ENCODE measurements at places on chromosomes 7 and 10.

DNA sequence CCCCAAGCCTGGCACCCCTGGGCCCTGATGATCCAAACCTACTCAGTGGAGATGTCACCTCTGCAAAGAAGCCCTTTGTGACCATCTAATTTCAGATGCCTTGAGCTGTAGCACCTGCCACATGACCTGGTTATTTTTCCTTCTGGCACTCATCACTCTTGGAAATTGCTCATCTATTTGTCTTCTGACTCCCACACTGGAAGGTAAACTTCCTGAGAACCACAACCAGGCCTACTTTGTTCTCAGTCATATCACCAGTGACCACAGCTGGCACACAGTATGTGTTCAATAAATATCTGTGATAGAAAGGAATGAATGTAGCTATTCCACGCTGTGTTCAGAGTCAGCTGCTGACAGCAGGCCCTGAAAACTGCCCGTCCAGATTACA lies 97.1 kb downstream of the SH3PXD2A start:
- no peak overlapping the region for H3K4me3 ChIP-seq
- H3K27ac ChIP-seq, result no peak overlapping the region
- H3K4me1 ChIP-seq, result peaks cover 29% of the 10 kb centered on the region
- H3K36me3 ChIP-seq, result no peaks in the 10 kb centered on the region

DNA sequence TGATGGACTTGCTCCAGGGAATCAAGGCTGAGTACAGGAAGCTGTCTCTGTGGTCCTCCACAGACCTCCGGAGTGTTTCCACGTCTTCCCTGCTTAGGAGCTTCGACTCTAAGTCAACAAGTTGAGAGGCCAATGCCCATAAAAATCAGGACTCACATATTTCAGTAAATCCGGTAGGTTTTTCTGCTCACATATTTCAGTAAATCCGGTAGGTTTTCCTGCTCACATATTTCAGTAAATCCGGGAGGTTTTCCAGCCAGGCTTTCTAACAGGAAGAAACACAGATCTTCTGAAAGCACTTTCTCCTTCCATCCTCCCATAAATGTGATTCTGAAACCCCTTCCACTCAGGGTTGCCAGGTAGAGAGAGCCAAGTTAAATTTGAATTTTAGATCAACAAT lies 340.1 kb upstream of the SHH start:
- no peaks in the 10 kb centered on the region for H3K4me1 ChIP-seq
- H3K4me3 ChIP-seq, result no peak overlapping the region
- no peak for DNase-seq
- peaks cover 2% of the 10 kb centered on the region for H3K27me3 ChIP-seq
- H3K27ac ChIP-seq, result no peak overlapping the region

DNA sequence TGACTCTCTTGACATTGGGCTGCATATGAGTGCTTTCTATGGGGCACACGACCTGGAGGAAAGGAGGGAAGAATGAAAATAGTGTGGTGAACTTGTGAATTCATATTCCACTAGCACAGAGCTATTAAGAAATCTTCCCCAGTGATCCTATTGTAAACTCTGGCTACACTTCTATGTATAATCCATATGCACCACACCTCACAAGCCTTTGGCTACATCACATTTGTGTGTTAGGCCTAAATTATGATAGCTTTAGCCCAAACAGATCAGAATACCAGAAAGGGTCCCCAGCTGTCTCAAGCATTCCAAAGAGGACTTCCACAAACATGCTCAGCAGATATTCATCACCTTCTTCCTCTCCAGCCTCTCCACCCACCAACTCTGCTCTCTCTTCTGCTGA lies 9.7 kb upstream of the IFIT1B start:
- H3K27me3 ChIP-seq, result no peaks in the 10 kb centered on the region
- no peak for DNase-seq
- no peak overlapping the region for H3K27ac ChIP-seq
- peaks cover 25% of the 10 kb centered on the region for H3K4me1 ChIP-seq

- H3K4me1 ChIP-seq, result peaks cover 45% of the 10 kb centered on the region
- H3K27ac ChIP-seq, result no peak overlapping the region
- no peaks in the 10 kb centered on the region for H3K27me3 ChIP-seq
- DNase-seq, result no peak
Observed at GRCh38 chr10:29688230-29688661, 53.5 kb upstream of the SVIL start.

DNA sequence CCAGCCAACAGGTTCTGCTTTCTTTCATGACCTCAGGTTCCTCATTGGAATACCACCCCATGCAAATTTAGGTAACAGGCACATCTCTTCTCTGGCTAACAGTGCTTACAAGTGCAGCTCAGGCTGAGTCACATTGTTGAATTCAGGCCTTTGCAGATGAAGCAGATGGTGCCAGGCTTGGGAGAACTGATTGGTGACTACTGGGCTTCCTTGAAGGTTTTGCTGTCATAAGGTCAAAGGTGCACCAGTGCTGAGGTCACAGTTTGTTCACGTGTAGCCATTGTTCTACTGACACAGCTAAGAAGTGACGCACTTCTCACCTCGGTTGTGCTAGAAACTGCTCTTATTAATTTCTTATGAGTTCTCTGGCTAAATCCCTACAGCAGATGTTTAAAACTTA lies 128.6 kb upstream of the BMPER start:
- peaks cover 3% of the 10 kb centered on the region for H3K4me1 ChIP-seq
- no peaks in the 10 kb centered on the region for H3K36me3 ChIP-seq
- DNase-seq, result no peak
- no peaks in the 10 kb centered on the region for H3K27me3 ChIP-seq

GRCh38 chr10:9147475-9147874 lies 1093.0 kb downstream of the GATA3 start:
- no peaks in the 10 kb centered on the region for H3K4me1 ChIP-seq
- H3K27ac ChIP-seq, result no peak overlapping the region
- H3K27me3 ChIP-seq, result no peaks in the 10 kb centered on the region

- H3K4me1 ChIP-seq, result no peaks in the 10 kb centered on the region
- H3K27ac ChIP-seq, result no peak overlapping the region
- no peak overlapping the region for H3K4me3 ChIP-seq
- no peaks in the 10 kb centered on the region for H3K36me3 ChIP-seq
- peaks cover 19% of the 10 kb centered on the region for H3K27me3 ChIP-seq
Observed at GRCh38 chr7:112150823-112151641, 55.2 kb downstream of the DOCK4 start.

DNA sequence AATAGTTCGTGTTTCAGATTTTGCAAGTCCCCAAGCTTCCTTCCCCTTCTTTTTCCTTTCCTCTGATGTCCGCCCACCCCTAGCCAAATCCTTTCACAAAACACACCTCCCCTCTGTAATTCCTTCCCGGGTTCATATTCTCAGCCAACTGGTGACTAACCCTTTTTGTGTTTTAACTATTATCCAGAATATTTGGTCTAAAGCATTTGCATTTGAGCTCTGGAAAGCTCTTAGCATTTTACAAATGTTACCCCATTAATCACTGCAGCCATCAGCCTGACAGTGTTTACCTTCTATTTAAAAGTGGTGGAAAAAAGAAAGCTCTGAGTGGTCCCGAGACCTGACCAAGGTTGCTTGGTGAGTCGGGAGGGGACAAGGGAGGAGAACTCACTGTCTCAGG lies 139.0 kb downstream of the CREB5 start:
- peaks cover 7% of the 10 kb centered on the region for H3K27me3 ChIP-seq
- no peaks in the 10 kb centered on the region for H3K4me1 ChIP-seq
- DNase-seq, result no peak
- no peak overlapping the region for H3K27ac ChIP-seq

DNA sequence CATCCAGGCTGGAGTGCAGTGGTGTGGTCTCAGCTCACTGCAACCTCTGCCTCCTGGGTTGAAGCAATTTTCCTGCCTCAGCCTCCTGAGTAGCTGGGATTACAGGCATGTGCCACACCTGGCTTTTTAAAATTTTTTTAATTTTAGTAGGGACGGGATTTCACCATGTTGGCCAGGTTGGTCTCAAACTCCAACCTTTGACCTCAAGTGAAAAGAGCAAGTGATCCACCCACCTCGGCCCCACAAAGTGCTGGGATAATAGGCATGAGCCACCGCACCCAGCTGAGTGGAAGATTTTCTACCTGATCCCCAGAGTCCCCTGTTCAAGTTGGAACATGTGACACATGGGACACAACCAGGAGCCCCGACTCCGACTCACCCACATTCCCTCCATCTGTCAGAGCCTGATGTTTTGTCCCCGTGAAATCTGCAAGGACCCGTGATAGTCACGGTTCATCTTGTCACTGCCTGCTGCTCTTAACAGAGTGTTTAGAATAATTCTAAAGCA lies 104.5 kb downstream of the SMURF1 start:
- no peak overlapping the region for H3K27ac ChIP-seq
- no peak overlapping the region for H3K4me3 ChIP-seq
- H3K27me3 ChIP-seq, result no peaks in the 10 kb centered on the region

- H3K27ac ChIP-seq, result no peak overlapping the region
- no peaks in the 10 kb centered on the region for H3K36me3 ChIP-seq
- H3K4me1 ChIP-seq, result no peaks in the 10 kb centered on the region
- H3K4me3 ChIP-seq, result no peak overlapping the region
Observed at GRCh38 chr7:145692237-145692950, 424.2 kb upstream of the CNTNAP2 start.

DNA sequence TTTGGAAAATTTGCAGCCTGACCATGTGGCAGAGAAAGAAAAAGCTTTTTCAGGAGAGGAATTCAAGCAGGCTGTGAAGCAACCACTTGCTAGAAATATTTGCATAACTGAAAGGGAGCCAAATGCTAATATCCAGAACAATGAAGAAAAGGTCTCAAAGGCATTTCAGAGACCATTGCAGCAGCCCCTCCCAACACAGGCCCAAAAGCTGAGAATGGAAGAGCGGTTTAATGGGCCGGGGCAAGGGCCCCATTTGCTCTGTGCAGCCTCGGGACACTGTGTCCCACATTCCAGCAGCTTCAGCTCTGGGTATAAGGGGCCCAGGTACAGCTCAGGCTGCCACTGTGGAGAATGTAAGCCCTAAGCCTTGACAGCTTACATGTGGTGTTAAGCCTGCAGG lies 918.1 kb upstream of the POT1 start:
- H3K4me3 ChIP-seq, result no peak overlapping the region
- no peak for DNase-seq
- no peak overlapping the region for H3K27ac ChIP-seq
- H3K36me3 ChIP-seq, result no peaks in the 10 kb centered on the region
- H3K27me3 ChIP-seq, result no peaks in the 10 kb centered on the region
- no peaks in the 10 kb centered on the region for H3K4me1 ChIP-seq

All from activated naive CD4-positive, alpha-beta T cell treated with anti-CD3 and anti-CD28 coated beads for 36 hours (primary cell).